ENCODE measurements at places on chromosomes 4 and X. TPM values are rescaled to one million over a fixed set of nuclear protein-coding genes. Genes with fewer than 3 reads are reported as not detected.

DNA sequence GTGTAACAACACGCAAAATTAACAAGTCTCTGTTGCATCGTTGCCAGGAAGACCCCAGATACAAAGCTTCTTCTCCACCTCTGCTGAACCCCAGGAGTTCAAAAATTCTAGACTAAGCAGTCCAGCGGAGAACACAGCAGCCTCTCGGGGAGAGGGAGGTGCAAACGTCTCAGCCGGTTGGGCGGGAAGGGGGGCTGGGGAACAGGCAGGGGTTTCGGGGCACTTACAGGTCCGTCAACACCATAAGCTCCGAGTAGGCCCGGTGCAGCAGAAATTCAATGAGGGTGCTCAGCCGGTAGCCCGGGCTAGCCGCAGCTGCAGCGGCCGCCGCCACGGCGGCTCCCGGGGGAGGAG, 394 bp downstream of the MED14 start:
- no peak for ATAC-seq

DNA sequence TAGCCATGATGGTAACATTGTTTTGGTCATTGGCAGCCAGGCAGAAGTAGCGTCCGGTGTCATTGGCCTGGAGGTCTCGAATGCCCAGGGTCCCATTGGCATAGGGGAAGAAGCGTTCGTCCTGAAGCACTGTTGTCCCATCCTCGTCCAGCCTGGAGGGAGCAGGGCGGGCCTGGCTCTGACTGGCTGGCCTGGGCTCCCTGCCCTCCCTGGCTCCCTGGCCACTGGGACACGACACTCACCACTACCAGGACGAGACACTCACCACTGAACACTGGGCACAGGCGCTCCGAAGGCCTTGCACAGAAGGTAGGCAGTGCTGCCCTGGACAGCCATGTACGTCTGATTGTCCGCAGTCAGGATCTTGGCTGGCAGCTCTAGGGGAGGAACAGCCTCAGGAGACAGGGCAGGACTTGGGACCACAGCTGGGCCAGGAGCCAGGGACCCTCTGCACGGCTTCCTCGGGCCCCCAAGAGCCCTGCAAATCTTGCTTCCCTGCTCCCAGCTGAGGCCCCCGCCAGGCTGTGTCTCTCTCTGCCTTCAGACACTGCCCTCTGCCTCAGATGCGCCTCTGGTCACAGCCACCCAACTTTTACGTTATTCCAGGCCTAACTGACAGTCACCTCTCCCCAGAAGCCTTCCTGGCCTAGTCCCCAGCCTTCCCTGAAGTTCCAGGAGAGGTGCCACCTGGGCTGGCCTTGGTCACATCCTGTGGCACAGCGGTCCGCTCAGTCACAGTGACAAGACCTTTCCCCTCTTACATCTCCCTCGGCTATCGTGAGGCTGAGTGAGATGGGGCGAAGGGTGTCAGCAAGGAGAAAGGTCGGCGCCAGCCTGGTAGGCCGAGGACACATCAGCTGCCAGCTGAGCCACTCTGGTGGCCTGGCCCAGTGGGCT, 17.1 kb downstream of the L1CAM start:
- ATAC-seq = no peak

DNA sequence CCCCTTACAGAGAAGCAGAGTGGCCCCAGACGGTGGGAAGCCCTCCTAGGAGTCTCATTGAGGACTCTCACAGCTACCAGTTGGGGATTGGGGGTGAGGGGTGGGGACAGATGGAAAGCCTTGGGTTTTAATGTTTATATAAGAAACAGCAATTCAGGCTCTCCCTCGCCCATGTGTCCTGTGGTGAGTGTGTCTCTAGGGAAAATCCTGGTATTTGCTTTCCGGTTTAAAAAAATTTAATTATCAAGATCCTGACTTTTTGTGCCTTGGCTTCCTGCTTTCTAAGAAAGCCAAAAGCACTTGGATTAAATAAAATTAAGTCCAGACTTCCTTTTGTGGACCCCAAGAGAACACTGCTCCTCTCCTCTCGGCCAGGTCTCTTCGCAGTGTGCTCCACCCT, 93.8 kb downstream of the SOWAHB start:
- no peak for ATAC-seq

DNA sequence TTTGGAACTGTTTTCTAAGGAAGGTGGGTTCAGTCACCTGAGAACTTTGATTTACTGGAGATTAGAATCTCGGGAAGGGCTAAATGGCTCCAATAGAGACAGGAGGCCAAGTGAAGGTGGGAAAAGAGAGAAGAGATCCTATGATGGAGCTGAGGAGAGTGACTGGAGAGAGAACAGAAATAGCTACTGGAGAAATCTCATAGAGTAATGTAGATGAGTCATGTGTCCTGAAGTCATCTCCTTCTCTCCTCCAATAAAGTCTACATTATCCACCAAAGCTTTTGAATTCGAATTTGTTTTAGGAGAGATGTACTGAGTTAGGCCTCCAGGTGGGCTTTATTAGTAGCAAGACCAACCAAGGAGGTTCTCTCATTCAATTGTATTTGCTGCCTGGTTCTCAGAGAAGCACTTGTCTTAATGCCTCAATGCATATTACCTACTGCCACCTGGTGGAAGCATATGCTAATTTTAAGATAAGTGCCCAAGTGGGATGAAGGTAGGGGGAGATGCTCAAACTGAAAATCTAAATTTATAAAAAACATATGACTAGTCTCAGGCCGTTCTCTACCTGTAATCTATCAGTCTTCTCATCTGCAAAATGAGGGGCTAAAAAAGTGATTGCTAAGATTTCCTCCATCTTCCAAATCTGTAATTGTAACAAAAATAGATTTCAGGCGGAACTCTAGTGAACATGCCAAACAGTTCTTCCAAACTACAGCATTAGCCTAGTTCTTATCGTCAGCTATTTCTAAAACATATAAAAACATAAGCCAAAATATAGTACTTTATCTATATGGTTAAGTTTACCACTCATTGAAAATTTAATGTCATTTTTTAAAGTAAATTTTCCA, 24.4 kb downstream of the TXK start:
- peak; percentile 38 for ATAC-seq

DNA sequence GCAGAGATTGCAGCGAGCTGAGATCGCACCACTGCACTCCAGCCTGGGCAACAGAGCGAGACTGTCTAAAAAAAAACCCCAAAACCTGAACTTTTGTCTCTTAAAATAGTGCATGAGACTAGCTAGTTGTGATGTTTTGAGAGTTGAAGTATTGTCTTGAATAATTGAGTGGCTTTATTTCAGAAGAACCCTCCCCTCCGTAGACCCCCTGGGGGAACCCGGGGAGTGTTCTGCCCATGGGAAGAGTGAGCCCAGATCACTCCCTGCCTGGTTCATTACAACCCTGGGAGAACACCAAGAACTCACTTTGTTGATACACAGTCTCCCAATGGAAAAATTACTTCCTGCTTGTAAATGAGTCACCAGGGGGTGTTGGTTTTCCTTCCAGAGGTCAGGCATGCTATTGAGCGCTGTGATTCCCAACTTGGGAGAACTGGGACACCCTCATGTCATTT, 65.3 kb upstream of the SHISA3 start:
- no peak for ATAC-seq

DNA sequence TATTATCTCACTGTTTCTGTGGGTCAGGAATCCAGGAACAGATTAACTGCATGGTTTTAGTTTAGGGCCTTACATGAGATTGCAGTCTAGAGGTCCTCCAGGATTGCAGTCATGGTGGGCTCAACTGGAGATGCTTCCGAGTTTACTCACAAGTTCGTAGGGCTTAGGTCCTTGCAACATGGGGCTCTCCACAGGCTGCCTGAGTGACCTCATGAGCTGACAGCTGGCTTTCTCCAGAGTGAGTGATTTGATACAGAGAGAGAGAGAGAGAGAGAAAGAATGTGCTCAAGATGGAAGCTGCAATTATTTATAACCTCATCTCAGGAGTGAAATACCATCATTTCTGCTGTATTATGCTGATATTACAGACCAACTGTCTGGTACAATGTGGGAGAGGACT, 168.9 kb downstream of the GPAT3 start:
- ATAC-seq = no peak

GRCh38 chr4:77310931-77311330, 153.9 kb downstream of the CCNG2 start:
- ATAC-seq = no peak

Gene RGS12
- 30.8 TPM for total RNA-seq

Gene DSPP
- total RNA-seq = 0.24 TPM

Gene SMC1A
- 37.0 TPM for total RNA-seq

All from motor neuron (in vitro differentiated cells).